ENCODE measurements at places on chromosomes 1 and 21.
A peak's percentile ranks its signal among the peaks of the same experiment; 100 is the strongest.

GRCh38 chr1:221419513-221420095 lies 322.3 kb downstream of the DUSP10 start:
- DNase-seq, result peak; percentile 94

DNA sequence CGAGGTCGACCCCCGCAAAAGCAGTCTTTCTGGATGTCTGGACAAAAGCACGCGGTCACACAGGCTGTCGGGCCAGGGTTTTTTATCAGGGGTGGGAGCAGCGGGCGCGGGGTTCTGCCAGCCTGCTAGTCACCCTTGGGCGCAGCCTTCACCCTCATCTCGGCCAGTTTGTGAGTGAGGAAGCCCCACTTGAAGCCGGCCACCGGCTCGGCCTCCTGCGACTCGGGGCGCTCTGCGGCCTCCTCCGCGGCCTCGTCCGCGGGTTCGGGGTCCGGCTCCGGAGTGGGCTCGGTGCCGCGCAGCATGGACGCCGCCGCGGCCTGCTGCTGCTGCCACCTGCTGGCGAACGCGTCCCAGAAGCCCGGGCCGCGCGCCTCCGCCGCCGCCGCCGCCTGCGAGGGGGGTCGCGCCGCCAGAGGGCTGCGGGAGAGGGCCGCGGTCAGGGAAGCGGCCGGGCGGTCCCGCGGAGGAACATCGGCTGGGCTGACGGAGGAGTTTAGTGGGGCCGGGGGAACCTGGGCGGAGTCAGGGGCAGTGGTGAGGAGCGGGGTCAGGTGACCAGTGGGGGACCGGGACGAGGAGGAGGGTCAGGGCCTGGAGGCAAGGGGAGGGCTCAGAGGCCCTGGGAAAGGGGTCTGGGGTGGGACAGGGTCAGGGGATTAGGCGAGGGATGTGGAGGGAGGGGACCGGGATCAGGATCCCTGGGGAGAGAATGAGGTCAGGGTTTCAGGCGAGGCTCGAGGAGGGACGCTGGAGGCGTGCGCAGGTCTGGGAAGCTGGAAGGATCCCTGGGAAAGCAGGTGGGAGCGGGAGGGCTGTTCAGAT lies 4.5 kb downstream of the C1orf232 start:
- DNase-seq, result peak; percentile 28

DNA sequence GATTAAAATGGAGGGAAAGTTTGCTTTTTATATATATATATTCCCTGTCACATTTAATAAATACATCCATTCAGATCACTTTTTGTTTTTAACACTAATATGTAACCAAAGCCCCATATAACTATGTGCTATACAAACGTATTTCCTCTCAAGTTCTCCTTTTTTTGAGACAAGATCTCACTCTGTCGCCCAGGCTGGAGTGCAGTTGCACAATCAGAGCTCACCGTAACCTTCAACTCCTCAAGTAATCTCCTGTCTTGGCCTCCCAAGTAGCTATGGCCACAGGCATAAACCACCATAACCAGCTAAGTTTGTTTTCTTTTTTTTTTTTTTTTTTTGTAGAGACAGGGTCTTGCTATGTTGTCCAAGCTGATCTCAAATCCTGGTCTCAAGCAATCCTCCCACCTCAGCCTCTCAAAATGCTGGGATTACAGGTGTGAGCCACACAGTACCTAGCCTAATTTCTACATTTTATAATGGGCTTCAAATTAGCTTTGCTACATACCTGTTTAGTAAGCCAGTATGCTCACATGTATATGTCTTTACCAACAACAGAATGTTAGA lies 120.0 kb downstream of the TGFBR3 start:
- no peak for DNase-seq

GRCh38 chr1:156877433-156878170 lies 15.9 kb upstream of the PEAR1 start:
- DNase-seq, result no peak

DNA sequence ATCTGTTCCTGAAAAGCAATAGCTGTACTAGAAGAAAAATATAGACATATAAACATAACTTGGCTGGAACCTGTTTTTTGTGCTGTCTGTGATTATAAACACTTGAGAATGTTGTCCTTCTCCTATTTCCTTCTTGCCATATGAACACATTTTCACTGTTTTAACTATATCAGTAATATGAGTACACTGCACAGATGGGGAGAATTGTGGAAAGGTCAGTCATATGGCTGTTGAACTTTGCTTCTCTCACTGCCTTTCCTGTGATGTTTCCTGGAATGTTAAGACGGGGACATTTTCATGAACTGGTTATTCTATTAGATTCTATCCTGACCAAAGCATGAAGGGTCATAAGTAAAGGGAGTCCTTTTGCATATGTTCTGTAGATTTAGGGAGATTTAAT lies 24.9 kb downstream of the HMCN1 start:
- DNase-seq, result no peak

GRCh38 chr1:42177541-42177981 lies 13.0 kb upstream of the GUCA2A start:
- DNase-seq, result peak; percentile 92

GRCh38 chr1:63935553-63935952 lies 161.7 kb downstream of the ROR1 start:
- no peak for DNase-seq

- DNase-seq, result no peak
Observed at GRCh38 chr1:243842161-243842560, 7.9 kb downstream of the AKT3 start.

DNA sequence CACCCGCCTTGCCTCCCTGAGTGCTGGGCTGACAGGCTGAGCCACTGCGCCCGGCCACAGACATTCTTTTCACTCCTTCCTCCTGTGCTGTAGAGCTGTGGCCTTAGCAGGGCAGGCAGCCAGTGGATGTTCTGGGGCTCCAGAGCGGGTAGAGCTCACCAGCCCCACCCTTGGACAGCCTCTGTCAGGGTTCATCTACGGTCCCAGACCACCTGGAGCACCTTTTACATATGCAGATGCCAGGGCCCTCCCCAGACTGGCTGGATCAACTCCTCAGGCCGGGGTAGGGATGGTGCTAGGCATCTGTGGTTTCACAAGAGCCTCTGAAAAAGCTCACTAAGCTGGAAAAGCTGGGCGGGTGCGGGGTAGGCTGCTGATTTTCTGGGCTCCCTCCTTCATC lies 4.6 kb downstream of the ATP13A2 start:
- no peak for DNase-seq

DNA sequence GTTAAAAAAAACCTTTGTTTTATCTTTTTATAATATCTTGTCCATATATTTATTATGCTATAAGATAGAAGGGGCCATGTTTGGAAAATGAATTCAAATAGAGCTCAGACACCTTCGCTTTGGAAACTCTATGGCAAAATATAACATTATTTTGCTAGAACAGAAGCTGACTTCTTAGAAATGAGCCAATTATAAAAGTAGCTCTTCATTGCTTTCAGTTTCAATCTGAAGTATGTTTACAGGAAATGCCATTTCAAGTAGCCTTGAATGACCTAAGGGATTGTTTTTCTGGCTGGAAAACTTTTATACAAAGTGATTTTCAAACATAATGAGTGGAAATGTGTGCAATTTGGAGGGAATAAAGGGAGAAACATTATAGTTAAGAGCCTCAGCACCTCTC lies 37.8 kb upstream of the GBP5 start:
- peak; percentile 3 for DNase-seq

DNA sequence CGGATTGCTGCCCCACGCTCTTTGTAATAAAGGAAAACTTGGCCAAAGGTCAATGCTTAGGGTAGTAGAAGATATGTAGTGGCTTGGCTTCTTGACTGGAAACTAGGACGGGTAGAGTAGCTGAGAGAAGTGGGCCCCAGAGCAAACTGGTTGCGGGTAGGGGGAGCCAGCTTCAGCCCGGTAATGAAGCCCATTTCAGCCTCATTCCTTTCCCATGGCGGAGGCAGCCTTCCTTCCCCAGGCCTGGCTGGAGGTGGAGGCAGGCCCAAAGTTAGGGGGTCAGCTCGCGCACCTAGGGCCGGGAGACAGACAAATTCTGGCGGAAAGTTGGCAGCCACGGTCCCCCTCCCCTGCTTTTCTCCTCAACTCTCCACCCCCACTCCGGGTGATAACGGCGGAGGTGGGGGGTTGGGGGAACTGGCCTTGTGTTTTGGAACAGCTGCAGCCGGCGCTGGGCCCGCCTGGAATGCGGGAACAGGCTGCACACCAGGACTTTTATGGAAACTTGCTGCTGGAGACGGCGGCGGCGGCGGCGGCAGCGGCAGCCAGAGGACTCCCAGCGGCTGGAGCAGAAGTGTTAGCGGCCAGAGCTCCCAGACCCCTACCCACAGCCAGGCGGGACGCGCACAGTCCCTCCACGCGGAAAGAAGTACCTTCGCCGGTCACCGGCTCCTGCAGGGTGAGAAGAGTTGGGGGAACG lies at the start of gene NEXN:
TSS of gene NEXN (plus strand) at position 544 of the 700 bp plus-strand sequence. CDS start 27,483 bp downstream, outside the sequence.
- DNase-seq, result peak; percentile 85

GRCh38 chr1:168084396-168085231 lies 52.1 kb downstream of the GPR161 start:
- peak; percentile 30 for DNase-seq

GRCh38 chr1:76705560-76705959 lies 161.7 kb upstream of the ST6GALNAC5 start:
- DNase-seq, result no peak

GRCh38 chr1:37035796-37036666 lies 1.7 kb upstream of the GRIK3 start:
- no peak for DNase-seq

- DNase-seq, result no peak
Observed at GRCh38 chr21:27329255-27329851, 362.5 kb upstream of the ADAMTS5 start.

- no peak for DNase-seq
Observed at GRCh38 chr1:41242342-41243078, 404 bp upstream of the SCMH1 start.

DNA sequence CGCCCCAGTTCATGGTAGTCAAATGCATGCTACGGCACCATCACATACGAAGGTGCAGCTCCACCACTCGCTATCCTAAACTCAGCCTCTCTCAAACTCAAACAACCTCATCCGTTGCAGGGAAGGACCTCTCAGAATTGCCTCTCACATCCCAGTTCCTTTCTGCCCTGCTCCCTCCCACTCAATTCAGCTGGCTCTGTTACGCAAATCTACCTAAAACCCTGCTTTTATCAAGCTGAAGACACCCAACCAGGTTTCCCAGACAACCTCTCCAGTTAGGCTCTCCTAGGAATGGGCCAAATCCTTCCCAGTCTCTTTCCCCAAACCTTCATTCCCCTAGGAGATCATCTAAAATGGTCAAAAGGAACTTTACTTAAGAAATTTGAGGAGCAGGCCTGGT lies 62.9 kb downstream of the CLSTN1 start:
- no peak for DNase-seq

- no peak for DNase-seq
Observed at GRCh38 chr1:205668951-205669340, 11.4 kb downstream of the SLC45A3 start.

GRCh38 chr21:37075214-37075770 lies 2.2 kb downstream of the TTC3 start:
- no peak for DNase-seq

DNA sequence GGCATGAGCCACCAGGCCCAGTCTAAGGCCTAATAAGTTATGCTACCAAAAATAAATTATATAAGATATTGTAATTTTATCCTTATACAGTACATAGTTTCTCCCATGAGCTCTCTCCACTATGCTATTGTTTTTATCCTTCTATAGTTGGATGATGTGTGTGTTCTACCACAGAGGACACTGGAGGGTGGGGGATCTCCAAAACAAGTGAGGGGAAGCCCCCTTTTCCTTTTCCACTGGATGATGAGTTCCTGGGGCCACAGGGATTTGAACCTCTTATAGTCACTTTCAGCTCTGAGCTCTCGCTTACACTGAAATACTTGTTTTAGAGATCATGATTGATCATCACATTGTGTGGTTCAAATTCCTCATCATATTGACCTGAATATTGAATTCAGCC lies 77.6 kb upstream of the VAV3 start:
- no peak for DNase-seq

DNA sequence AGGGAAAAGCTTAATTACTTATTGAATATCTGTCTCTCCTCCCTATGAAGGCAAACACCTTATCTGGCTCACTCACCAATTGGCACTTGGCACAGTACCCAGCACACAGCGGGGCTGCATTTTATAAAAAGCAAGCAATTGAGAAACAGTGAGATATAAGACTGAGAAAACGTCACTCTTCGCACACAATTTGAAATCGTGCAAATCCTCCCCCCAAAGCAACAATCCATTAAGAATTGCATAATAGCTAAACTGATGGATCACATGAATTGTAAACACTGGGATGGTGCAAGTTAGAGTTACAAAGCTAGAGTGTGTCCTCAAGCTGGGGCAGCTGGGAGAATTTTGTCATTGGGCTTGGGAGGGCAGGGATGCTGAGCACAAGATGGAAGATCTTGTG lies 27.1 kb downstream of the PRDX6 start:
- DNase-seq, result no peak

- DNase-seq, result no peak
Observed at GRCh38 chr1:43768168-43768567, 60.8 kb downstream of the ST3GAL3 start.

DNA sequence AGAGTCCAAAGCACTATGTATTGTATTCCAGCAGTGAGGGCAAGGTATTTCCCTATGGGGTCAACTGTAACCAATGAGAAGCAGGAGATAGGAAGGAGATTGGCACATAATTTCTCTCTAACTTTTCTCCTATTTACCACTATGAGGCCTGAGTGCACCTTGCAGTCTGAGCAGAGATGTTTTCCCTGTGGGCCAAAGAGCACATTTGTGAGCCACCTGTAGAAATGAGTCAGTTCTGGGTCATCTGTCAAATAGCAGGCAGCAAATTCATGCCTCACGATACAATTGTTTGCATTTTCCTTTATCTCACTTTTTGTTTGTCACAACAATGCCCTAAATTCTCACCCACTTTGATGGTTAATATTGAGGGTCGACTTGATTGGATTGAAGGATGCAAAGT lies 547.2 kb upstream of the NCAM2 start:
- no peak for DNase-seq

GRCh38 chr1:110262296-110262695 lies 52.2 kb downstream of the KCNC4 start:
- DNase-seq, result no peak

- DNase-seq, result no peak
Observed at GRCh38 chr21:37437376-37438080, 71.0 kb downstream of the DYRK1A start.

GRCh38 chr1:26160527-26161414 lies 1.9 kb downstream of the FAM110D start:
- no peak for DNase-seq

GRCh38 chr1:152941037-152941711 lies 5.8 kb upstream of the SPRR5 start:
- DNase-seq, result no peak

DNA sequence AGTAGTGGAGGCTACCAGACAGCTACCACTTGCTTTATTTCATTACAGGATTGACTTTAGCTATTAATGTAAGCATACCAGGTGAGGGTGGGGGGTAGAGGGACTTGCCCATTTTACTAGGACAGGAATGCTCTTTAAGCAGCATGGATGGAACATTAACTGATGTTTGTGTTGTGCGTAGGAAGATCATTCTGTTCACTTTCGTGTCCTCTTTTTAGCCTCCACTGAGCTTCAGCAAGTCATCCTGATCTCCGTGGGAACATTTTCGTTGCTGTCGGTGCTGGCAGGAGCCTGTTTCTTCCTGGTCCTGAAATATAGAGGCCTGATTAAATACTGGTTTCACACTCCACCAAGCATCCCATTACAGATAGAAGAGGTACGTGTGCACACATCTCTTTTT lies 29.3 kb downstream of the IFNGR2 start:
- no peak for DNase-seq

Measured in fibroblast of skin of right quadriceps (primary cell).